ENCODE measurements at places on chromosomes 1 and 21.
A peak's percentile ranks its signal among the peaks of the same experiment; 100 is the strongest.

GRCh38 chr1:33188572-33189275, 6.9 kb upstream of the TRIM62 start:
- no peak for DNase-seq

GRCh38 chr1:214044438-214045214, 56.9 kb downstream of the PROX1 start:
- DNase-seq = no peak

GRCh38 chr1:184806296-184806721, 51.7 kb upstream of the EDEM3 start:
- no peak for DNase-seq

DNA sequence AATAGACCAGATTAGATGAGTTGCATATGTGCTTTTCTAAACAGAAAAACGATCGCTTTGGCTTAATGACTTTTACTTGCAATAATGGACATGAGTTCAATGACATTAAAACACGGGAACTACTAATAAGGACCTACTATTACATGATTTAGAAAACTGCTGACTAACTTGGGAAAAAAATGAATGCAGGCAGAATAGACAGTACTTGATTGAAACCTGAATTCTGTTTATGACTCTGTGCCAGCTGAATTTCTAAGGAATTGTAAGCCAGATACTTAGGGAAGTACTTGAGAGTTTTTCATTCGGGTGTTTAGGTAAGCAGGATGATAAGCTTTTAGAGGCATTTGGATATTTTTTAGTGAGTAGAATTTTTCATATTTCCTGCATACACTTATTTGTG, 12.0 kb downstream of the ADGRL2 start:
- DNase-seq = no peak

DNA sequence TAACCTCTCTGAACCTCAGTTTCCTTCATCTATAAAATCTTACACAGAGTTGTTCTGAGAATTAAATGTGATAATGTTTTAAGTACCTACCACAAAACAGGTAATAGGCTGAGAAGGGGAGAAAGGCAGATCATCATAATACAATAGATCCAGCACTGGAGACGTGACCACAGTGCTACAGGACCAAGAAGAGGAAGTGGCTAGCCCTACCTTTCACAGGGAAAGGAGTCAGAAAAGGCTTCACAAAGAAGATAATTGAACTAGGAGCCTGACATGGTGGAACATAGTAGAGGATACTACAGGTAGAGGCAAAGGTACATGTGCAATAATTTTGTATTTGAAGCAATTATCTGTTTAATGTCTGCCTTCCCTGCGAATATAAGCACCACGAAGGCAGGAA, 45.1 kb downstream of the ERI3 start:
- DNase-seq = no peak

DNA sequence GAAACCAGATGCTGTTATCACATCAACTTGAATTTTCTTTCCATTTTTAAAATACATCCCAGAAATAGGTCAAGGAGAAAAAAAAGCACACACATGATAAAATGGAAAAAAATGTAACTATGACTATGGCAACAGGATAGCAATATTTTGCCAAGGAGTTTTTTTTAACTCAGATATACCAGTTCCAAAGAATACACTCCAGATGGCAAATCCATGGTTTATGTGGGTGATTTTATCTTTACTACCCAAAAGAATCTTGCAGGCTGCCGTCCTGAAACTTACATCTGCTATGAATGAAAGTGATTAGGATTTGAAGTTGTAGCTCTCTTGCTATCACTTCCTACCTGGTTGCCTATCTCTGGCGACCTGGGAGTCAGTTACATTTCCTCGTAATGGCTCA, 91.0 kb upstream of the PLPPR4 start:
- DNase-seq = no peak

GRCh38 chr21:43328185-43328957, 98.6 kb downstream of the SIK1 start:
- no peak for DNase-seq

DNA sequence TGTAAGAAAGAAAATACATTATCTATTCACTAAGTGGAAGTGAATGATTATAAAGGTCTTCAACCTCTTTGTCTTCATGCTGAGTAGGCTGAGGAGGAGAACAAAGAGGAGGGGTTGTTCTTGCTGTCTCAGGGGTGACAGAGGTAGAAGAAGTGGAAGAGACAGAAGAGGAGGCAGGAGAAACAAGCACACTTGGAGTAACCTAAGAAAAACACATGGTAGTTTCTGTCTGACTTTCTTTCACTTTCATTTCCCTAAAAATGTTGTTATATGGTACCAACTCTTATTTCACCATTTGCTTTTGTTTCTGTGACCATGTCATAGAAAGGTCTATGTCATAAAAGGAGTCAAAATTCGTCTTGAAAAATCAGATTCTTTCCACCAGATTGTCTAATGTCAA, 696.6 kb upstream of the BRINP3 start:
- DNase-seq = no peak

- peak; percentile 6 for DNase-seq
Observed at GRCh38 chr1:41282679-41283317, 40.7 kb upstream of the SCMH1 start.

- no peak for DNase-seq
Observed at GRCh38 chr21:32930673-32931072, 95.1 kb upstream of the OLIG2 start.

- DNase-seq = no peak
Observed at GRCh38 chr21:35020902-35021301, 28.2 kb downstream of the RUNX1 start.

GRCh38 chr1:201692555-201693394, 136.2 kb upstream of the IPO9 start:
- DNase-seq = no peak

Measured in activated CD4-positive, alpha-beta T cell treated with anti-CD3 and anti-CD28 coated beads, Interleukin-2, amount 50 U/mL, for 4 hours (primary cell).